ENCODE measurements at places on chromosomes 3 and 15.

- no peak for DNase-seq
Observed at GRCh38 chr3:126389112-126389793, 5.5 kb upstream of the CFAP100 start.

- no peak for DNase-seq
Observed at GRCh38 chr15:83604549-83604948, 49.4 kb upstream of the ADAMTSL3 start.

DNA sequence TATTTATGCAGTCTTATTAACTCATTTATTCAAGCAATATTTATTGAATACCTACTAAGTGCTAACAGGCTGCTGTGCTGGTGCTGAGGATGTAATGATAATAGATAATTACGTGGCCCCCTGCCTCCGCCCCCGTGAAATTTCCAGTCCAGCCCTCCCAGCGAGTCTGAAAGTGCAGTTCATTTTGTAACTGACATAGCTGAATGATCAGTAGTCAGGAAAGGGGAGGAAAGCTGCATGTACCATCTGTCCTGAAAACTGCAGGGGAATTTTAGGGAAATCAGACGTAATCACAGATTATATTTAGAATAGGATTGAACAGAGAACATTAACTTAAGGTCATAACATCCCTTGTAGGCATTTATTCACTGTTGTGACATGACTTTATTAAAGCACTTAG is 736.8 kb downstream of the MCTP2 start:
- DNase-seq: no peak

DNA sequence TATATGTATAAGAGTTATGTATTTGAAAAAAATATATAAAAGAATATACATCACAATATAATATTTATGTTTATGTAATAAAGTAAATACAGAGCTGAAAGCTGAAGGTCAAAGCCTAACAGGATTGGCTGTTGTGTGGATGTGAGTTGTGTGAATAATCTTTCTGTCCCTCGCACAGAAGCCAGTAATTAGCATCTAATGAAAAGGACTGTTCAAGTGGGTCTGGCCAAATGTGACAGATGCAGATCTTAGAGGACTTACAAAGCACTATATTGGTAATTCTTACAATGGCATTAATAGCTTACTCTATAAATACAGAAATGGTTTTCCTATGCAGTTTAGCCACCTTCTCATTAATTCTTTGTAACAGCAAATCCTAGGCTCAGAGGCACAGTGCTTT is 2.4 kb downstream of the MKRN3 start:
- no peak for DNase-seq

GRCh38 chr3:15724446-15724845 is 73.3 kb downstream of the ANKRD28 start:
- no peak for DNase-seq

GRCh38 chr3:13136426-13136825 is 63.2 kb upstream of the IQSEC1 start:
- no peak for DNase-seq

- peak; percentile 17 for DNase-seq
Observed at GRCh38 chr15:83312071-83312470, 27.6 kb upstream of the BNC1 start.

DNA sequence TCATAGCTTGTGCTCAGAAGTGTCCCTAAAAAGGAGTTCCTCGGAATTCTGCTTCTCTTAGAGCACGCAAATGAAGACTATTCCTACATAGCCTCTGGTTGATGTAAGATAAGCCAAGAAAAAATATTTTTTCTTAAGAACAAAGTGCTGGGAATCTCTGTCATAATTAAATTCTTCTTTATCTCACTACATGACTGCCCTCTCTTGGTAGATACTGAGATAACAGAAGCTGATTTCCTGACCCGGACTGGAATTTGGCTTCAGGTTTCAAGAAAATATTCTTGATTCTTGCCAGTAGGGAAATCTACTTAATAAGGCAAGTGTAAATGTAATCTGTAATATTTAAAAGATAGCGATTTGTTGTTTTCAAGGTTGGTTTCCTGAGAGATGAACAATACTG is 31.3 kb upstream of the SETMAR start:
- peak; percentile 42 for DNase-seq

GRCh38 chr15:37370941-37371340 is 270.6 kb upstream of the MEIS2 start:
- no peak for DNase-seq

DNA sequence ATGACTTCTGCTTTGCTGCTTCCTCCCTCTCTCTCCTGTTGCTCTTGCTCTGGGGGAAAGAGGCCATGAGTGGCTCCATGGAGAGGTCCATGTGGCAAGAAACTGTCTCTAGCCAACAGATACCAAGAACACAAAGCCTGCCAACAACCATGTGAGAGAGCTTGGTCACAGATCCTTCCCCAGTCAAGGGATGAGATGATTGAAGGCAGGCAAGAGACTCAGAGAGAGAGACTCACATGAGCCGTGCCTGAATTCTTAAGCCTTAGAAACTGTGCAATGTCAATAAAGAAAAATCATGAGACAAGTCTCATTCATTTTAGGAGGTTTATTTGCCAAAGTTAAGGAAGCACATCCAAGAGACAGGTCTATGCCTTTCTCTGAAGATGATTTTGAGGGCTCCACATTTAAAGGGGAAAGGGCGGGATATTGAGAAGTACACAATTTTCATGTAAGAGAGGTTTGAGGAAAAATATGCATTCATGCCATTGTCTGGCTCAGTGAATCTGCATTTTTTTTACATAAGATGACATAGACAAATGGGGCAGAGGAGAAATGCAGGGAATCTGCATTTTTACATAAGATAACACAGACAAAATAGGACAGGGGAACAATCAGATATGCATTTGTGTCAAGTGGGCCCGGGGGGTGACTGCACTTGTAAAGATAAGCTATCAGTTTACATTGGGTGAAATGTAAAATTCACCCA is 59.5 kb upstream of the SUCLG2 start:
- no peak for DNase-seq

- peak; percentile 98 for DNase-seq
Observed at GRCh38 chr3:185658504-185658912, 72.4 kb downstream of the SENP2 start.

- DNase-seq: no peak
Observed at GRCh38 chr3:126451511-126451910, 24.2 kb downstream of the ZXDC start.

GRCh38 chr15:60634815-60635214 is 155.9 kb upstream of the ICE2 start:
- no peak for DNase-seq

DNA sequence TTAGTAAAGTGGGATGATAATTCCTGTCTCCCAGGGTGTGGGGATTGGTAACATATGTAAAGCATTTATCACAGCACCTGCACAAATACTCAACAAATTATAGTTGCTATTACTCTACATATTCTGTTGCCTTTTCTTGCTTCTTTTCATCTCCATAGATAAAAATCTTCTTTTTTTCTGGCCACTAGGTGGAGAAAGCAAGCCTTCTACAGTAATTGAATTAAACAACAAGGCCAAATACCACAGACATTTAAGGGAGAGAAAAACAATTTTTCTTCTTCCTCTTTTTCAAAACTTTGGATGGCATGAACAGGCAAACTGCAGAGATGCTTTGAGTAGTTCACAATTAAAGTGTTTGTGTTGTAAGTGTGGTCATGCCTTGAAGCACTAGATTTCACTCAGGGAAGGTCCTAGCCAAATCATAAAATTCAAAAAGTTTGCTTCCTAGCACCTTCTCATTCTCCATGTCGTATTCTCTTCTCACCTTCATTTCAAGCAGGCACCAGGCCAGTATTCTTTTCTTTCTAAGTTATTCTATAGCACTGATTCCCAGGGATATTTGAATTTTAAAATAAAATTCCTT is 493.4 kb upstream of the TGFBR2 start:
- DNase-seq: peak; percentile 71

DNA sequence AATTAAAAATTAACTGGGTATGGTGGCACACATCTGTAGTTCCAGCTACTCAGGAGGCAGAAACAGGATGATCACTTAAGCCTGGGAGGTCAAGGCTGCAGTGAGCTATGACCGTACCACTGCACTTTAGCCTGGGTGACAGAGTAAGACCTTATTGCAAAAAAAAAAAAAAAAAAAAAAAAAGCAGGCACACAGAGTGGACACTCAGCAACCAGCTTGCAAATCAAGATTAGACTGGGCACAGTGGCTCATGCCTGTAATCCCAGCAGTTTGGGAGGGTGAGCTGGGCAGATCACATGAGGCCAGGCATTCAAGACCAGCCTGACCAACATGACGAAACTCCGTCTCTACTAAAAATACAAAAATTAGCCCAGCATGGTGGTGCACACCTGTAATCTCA is 5.4 kb downstream of the CLN6 start:
- DNase-seq: no peak

GRCh38 chr3:46235425-46235824 is 6.8 kb upstream of the CCR3 start:
- DNase-seq: no peak

GRCh38 chr3:23798456-23798855 is 7.3 kb upstream of the UBE2E1 start:
- no peak for DNase-seq

DNA sequence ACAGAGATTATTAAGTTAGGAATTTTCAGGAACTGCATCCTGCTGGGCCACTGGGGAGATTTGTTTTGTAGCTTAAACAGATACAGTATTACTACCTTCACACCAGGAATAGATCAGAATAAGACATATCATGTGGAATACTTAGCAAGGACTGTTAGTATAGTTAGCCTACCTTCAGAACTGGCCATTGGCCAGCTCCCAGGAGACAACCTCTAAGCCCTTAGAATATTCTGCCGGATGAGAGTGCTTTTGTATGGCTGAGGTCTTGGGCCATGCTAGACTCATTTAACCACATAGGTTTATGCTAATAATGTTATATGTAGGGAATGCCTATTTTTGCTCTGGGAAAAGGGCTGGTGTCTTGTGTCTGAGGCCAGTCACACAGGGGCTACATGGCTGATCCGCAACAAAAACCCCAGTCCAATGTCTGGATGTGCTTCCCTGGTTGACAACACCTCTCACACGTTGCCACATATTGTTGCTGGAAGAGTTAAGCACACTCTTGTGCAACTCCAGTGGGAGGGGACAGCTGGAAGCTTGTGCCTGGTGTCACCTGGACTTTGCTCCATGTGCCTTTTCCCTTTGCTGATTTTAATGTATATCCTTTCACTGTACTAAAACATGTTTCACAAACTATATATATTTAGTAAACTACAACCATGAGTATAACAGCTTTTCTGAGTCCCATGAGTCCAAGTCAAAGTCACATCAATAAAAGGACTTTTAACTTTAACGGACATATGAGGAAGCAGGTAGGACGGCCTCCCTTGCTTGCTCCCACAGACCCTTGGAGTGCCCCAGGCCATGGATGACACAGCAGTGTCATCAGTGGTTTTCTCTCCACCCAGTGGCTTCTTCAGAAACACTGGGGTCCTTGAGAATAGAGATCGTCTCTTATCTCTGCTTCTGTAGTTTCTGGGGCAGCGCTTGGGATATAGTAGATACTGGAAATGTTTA is 118.0 kb upstream of the C3orf80 start:
- no peak for DNase-seq

- no peak for DNase-seq
Observed at GRCh38 chr3:41430886-41431285, 231.6 kb downstream of the CTNNB1 start.

DNA sequence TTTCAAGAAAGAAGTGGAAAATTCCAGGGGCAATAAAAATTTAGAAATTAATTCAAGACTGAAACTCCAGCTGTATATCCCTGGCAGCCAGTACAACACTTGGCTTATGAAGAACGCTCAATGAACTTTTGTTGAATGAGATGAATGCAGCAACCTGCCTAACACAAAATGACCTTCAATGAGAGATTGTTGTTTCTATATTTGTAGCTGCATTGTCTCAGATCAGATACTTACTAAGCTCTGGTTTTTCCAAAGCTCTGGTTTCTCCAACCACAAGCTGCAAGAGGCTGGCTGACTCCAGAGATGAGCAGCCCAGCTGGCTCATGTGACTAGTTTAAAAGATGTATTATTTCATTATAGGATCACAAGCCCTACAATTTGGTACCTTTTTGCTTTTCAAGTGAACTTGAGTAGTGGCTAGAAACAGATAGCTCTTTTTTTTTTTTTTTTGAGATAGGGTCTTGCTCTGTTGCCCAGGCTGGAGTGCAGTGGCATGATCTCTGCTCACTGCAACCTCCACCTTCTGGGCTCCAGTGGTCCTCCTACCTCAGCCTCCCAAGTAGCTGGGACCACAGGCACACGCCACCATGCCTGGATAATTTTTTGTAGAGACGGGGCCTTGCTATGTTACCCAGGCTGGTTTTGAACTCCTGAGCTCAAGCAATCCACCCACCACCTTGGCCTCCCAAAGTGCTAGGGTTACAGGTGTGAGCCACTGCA is 57.4 kb downstream of the UMPS start:
- no peak for DNase-seq

GRCh38 chr3:45337839-45338470 is 50.4 kb upstream of the LARS2 start:
- DNase-seq: no peak

Data from HT1080 (cell line).